Activated T-helper 1 cell treated with anti-CD3 and anti-CD28 coated beads, Interleukin-2, amount 50 U/mL, for 16 hours (primary cell): ENCODE measurements at places on chromosomes 2 and 18.

DNA sequence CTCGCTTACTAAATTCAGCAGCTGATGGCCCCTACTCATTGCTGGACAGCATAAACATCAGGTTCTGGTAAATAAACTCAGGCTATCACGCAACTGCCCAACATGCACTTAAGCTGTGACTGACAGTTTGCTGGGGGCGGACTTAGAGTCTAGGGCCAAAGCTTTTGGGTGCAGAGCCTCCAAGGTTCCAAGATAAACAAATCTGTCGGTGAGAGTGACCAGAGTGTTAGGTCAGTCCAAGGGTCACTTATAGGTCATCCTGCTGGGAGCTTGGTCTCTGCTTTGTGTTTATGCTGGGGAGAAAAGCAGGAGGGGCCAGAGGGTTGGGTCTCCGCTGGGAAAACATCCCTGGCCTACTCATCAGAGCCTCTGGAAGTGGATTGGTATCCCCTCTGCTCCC lies 188.6 kb upstream of the GATA6 start:
- DNase-seq = no peak

- no peak for DNase-seq
Measured at GRCh38 chr2:75431276-75431675, 129.5 kb downstream of the EVA1A start.

GRCh38 chr2:82124629-82125028 lies 1820.1 kb upstream of the LRRTM1 start:
- no peak for DNase-seq

DNA sequence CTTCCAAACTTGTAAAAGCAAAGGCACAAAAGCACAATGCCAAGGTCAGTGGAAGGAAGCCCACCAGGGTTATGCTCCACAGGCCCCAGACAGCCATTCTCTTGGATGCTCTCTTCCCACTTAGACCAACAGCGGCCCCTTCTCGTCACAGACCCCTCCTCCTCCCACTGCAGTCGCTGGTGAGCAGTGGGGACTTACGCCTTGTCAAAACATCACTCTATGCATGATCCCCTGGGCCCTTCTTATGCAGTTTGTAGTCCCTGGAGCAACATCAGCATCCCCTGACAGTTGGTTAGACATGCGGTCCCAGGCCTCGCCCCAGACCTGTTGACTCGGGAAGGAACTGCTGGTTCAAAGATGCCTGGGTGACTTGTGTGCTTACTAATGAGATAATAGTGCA lies 376.0 kb upstream of the KLHL29 start:
- no peak for DNase-seq

DNA sequence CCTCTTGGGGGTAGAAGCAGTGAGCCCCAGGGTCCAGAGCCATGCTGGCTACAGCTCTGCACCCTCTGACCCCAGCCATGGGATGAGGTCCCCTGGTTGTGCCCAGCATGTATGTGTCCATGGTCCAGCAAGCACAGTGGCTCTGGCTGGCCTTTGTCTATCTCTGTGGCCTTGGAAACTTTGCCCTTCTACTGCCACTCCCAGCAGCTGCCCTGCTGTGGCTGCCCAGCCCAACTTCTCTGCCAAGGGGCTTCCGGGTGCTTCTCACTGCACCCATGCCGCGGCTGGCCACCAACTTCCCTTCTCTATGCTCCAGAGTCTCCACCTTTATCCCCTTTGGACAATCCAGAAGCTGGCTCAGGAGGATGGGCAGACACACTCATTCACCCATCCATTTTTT lies 18.8 kb downstream of the TMEM185B start:
- DNase-seq = no peak

- DNase-seq = no peak
Measured at GRCh38 chr18:44552706-44553105, 128.0 kb upstream of the SETBP1 start.

- DNase-seq = no peak
Measured at GRCh38 chr2:52862801-52863200, 904.8 kb upstream of the CHAC2 start.

DNA sequence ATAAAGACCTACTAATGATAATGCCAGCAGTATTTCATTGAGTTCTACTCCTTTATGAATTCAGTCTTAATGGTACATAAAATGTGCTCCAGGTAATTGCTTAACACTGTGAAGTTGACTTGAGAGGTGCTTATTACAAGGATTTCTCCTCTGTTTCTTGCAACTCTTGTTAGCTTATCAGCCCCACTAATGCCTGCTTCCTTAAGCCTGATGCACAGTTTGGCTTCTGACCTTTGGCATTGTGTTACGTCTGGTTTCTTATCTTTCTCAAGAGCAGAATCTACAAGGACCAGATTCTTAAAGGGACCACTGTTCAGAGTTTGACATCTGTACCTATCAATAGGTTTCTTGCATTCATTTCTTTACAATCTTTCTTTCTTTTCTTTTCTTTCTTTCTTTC lies 223.9 kb upstream of the CWC22 start:
- DNase-seq = no peak

- no peak for DNase-seq
Measured at GRCh38 chr2:120982598-120982997, 246.9 kb downstream of the GLI2 start.

GRCh38 chr2:240584486-240585031 lies 2.0 kb upstream of the CAPN10 start:
- no peak for DNase-seq
